Cardiac septum (tissue), 1 donor: ENCODE measurements at places on chromosomes 2 and 18.

DNA sequence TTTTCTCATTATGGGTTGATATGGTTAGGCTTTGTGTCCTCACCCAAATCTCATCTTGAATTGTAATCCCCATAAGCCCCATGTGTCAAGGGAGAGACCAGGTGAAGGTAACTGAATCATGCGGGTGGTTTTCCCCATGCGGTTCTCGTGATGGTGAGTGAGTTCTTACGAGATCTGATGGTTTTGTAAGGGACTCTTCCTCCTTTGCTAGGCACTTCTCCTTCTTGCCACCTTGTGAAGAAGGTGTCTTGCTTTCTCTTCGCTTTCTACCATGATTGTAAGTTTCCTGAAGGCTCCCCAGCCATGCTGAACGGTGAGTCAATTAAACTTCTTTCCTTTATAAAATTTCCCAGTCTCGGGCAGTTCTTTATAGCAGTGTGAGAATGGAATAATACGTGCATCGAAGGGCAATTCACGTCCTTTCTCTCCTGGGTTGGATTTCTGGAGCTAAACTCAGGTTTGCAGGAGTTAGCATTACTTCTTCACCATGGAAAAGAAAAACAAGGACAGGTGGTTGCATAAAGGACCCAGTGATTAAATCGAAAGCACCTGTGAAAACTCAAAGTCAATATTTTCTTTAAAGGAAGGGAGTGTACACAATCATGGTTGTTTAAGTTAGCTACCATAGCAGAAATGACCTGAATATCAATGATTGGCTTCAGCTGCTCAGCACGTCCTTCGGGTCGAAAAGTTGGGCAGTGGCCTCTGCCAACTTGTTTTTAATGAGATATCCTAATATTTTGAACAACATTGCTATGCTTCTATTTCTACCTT, 54.1 kb downstream of the CDC42EP3 start:
- DNase-seq: peak; percentile 82

DNA sequence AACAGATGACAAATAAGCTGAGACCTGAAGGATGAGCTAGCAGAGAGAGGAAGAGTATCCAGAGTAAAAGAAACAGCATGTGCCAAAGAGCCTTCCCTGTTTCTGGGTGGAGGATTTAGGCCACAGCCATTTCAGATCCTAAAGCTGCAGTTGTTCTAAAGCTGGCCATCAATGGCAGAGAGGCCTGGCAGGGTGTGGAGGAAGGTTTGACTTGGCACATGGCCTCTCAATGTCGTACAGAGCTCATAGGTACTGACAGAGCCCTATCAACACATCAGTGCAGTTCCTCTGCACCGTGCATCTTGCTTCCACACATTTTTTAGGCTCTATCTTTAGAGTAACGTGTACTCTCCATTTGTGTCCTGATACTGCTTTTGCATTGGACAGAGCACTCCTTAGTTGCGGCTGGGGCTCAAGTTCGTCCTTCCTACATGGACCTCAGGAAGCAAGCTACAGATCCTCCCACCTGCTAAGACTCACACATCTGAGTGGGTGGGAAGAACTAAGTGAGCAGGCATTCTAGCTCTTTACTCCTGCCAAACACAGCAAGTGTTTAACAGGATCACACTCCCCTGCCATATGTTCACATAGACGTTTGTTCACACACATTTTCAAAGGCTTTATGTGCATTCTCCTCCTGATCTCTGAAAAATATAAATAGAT, 3.0 kb upstream of the CHMP3 start:
- DNase-seq: no peak

DNA sequence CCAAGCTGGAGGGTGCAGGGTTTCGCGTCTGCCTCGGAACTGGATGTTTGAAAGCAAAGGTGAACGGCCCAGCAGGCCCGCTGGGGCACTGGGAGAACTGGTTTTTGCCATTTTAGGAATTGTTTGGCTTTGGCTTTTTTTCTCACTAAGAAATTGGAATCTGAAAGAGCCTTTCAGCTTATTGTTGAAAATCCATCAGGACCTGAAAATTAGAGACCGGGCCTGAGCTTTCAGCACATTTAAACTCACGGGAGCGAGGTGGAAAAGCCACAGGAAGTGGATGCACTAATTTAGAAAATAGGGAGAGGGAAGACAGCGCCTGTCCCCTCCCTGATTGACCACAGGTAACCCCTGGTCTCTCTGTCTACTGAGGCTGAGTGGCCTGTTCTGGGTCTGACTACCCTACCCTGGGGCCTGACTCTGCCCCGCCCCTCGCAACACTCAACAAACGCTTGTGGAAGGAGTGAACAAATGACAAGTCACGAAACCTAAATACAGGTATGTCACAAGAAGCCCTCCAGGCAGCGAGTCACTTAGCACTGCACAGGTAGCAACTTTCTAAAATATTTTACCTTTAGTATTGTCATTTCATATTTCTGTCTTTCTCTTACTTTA, 100.3 kb upstream of the MBOAT2 start:
- no peak for DNase-seq

DNA sequence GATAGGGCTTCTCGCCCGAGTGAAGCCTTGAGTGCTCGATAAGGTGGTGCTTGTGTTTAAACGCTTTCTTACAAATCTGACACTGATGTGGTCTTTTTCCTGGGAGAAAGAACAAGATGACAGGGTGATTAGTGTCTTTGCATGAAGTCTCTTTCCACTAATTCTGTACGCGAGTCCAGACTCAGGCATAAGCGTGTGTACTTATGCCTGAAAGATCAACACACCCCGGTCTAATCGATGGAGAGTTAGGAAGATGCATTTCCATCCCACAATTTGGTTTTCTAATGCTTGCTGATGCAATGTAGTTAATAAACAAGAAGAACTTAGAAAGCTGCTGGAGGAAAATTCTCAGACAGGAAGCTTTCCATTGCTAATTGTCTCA, 130.0 kb downstream of the ZEB2 start:
- no peak for DNase-seq

DNA sequence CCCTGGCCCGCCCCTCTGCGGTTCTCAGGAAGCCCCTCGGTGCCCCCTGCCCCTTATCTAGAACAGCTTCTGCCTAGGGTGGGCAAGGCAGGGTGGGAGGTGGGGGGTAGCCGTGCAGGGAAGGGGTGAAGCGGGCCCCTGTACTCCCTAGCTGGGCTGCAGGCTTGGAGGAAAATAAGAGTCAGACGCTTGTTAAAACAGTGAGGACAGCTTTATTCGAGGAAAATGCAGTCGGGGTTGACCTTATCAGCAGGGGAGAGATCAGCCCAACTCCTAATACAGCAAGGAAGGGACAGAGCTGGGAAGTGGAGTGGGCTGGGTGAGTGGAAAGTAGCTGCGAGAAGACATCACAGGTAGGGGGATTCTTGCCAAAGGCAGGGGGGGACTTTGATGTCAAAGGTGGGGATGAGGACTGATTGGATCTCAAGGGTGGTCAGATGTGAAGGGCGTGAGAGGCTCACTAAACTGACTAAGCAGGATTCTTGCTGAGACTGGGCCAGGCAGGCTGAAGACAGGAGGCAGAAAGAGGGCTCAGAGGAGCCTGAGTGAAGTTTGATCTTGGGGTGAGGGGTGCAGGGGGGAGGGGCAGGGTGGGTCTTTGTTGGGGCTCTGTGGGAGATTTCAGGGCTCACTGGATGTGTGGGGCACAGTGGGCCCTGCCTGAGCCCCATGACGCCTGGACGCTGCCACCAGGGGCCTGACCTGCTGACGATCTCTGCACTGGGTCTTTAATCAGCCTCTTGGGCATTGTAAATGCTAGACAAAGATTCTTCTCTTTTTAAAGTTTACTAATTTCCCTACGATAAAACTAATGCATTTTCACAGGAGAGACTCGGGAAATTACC, 29.9 kb downstream of the HPCAL1 start:
- DNase-seq: no peak

DNA sequence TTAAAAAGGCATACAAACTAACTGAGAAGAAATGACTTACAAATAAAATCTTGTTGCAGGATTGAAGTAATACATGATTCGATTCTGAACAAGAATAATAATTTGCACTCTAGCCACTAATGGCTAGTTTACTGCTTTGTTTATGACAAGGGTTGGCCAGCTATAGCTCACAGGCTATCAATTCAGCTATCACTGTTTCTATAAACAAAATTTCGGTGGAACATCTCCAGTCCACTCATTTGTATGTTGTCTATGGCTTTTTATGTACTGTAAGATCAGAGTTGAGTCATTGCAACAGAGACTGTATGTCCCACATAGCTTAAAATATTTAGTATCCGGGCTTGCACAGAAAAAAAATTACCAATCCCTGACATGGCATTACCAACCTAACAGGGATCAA, 543.7 kb upstream of the CNTNAP5 start:
- DNase-seq: no peak

DNA sequence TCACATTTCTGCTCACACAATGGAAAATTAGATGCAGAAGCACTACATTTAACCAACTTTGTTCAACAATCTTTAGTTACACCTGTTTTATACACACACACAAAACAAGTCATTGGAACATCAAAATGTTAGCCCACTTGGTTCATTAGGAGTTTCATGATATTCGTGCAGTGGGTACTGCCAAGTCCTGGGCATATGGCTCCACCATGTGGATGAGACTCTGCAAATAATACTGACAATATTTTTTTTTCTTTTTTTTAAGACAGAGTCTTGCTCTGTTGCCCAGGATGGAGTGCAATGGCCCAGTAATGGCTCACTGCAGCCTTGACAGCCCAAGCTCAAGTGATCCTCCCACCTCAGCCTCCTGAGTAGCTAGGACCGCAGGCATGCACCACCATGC, 34.5 kb upstream of the GRB14 start:
- no peak for DNase-seq

- DNase-seq: no peak
These were observed 32.6 kb downstream of the MRPL35 start for GRCh38 chr2:86231680-86232372.

GRCh38 chr2:33766175-33766574, 167.1 kb upstream of the FAM98A start:
- no peak for DNase-seq

- DNase-seq: no peak
These were observed 8.6 kb upstream of the PCARE start for GRCh38 chr2:29082804-29083495.

DNA sequence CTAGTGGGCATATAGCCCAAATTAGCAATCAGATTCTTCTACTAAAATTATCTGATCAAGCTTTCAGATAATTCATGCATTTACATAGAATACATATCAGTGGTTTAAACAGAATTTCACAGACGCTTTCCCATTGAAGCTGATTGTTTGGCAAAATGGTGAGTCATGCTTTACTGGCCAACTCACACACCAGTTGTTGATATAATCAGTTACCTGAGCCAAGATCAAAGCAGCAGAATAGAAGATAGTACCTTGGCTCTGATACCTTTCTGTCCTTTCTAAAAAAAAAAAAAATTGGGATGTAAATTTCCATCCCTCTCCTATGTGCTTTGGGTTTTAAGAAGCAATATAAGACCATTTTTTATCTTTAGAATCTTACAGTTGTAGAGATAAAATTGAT, 178.0 kb downstream of the MCFD2 start:
- DNase-seq: no peak

- no peak for DNase-seq
These were observed 6.0 kb upstream of the HNRNPLL start for GRCh38 chr2:38608755-38609154.

DNA sequence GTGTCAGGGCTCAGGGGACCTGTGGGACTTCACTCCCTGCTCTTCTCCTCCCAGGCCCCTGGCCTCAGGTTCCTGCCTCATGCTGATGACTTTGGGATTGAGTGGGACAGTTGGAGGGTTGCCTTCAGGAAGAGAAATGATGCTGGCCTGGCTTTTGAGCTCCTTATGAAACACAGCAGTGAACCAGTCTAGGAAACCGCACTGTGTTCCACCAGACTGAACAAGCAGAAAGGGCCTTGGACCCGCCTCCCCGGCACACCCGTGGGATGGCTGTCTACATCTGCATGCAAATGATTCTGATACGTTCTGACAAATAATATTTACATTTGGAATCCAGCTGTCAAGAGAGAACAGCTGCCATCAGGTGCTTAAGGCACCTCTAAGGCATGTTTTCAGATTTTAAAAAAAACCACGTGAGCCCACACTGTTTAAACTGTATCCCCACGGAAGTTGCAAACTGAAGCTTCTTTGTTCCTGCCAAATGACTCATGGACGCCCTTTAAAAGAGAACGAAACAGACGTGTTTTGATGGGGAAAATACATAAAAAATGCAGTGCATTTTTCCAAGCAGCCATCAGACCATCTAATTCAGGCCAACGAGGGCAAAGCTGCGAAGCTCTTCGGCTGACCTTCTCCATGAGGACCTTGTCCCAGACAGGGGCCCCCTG, 27.6 kb upstream of the ASAP2 start:
- no peak for DNase-seq

GRCh38 chr2:24020244-24020643, 10.4 kb downstream of the MFSD2B start:
- DNase-seq: no peak

DNA sequence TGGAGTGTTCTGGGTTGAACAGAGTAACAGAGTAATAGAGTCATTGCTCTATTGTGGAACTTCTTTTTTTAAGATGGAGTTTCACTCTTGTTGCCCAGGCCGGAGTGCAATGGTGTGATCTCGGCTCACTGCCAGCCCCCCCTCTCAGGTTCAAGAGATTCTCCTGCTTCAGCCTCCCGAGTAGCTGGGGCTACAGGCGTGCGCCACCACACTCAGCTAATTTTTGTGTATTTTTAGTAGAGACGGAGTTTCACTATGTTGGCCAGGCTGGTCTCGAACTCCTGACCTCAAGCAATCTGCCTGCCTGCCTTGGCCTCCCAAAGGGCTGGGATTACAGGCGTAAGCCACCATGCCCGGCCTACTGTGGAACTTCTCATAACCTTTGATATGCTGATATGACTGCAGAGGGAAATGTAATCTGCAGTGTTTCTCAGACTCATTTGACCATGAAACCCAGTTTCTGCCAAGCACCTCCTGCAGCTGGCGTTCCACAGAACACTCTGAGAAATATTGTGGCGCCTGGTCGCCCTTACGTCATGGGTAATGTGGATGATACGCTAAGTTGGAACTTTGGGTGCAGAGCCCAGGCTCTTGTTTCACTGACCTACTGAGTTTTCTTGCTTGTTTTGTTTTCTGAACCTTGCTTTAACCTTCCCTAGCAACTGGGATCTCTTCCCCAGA, 213.8 kb downstream of the BCL2 start:
- no peak for DNase-seq

GRCh38 chr2:216491793-216492596, 6.6 kb upstream of the RPL37A start:
- DNase-seq: no peak

DNA sequence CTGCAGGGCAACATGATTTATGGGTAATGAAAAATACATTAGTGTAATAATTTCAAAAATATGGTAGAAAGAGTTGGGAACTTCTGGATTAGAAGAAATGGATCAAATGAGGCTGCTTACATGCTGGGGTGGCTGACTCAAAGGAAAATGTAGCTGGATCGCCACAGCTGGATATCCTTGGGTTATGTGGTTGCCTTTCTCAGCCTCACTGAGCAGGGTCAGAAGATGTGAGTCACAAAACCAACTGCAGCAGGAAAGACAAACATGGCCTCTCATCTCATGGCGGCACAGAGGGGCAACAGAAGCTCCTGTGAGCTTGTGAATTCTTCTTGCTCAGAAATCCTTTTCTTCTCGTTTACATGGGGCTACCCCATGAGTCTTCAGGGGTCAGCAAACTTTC, 317.1 kb upstream of the SPRED2 start:
- DNase-seq: no peak

- DNase-seq: no peak
These were observed 7.0 kb upstream of the PAX3 start for GRCh38 chr2:222305516-222306392.
